Cerebellum (tissue), 4 donors: ENCODE measurements at places on chromosomes 1 and 21. TPM values are rescaled to one million over a fixed set of nuclear protein-coding genes. Genes with fewer than 3 reads are reported as not detected.

BCL2L15 gene
- total RNA-seq, result 0.91 TPM

AMY1A gene
- total RNA-seq, result not detected

KIAA0040 gene
- 1.00 TPM for total RNA-seq

TRNP1 gene
- 8.1 TPM for total RNA-seq
